GM13977 (cell line): ENCODE measurements at places on chromosomes 5 and 9.

- no peak for DNase-seq
These were observed 210.9 kb downstream of the HSPA4 start for GRCh38 chr5:133262690-133263089.

DNA sequence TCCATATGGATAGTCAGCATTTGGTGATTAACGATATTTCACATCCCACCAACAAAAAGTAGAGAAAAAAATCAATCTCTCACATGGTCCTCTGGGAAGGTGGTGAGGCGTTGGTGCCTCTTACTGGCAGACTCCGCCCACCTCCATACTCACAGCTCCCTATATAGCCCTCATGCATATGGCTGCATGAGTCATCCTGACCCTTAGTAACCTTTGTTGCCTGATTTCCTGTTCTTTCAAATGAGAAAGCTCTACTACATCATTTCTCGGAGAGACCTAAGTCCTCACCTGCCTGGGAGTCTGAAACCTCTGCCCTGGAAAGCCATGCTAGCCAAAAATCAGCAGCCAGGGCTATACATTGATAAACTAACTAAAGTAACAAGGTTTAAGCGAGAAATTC is 33.3 kb upstream of the ABCA1 start:
- peak; percentile 33 for DNase-seq

- no peak for DNase-seq
These were observed 262.9 kb downstream of the ARRDC3 start for GRCh38 chr5:91119981-91120850.

- no peak for DNase-seq
These were observed 798.3 kb downstream of the MAT2B start for GRCh38 chr5:164303646-164304215.

- no peak for DNase-seq
These were observed 14.4 kb upstream of the MRPS30 start for GRCh38 chr5:44794371-44794770.
